ENCODE measurements at places on chromosomes 7 and 10.
A peak's percentile ranks its signal among the peaks of the same experiment; 100 is the strongest.

- ATAC-seq: no peak
These were observed 991.7 kb upstream of the KCND2 start for GRCh38 chr7:119281181-119281846.

DNA sequence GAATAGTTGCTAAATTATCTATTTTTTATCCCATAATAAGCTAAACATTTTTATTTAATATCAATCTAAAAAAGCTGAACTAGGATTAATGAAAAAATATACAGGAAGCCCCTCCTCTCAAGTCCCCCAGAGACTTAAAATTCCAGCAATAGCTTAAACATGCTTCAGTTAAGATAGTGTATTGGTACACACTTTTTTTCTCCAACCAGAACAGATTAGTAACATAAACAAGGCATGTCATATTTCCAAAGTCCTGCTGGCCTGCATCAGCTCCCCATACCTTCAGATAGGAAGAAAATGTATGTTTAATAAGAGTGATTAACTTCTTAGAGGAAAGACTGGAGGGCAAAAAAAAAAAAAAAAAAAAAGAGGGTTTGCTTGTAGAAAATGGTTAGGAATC is 7.1 kb downstream of the TBX20 start:
- ATAC-seq: no peak

- ATAC-seq: peak; percentile 0
These were observed 580 bp downstream of the EEPD1 start for GRCh38 chr7:36153571-36154097.

DNA sequence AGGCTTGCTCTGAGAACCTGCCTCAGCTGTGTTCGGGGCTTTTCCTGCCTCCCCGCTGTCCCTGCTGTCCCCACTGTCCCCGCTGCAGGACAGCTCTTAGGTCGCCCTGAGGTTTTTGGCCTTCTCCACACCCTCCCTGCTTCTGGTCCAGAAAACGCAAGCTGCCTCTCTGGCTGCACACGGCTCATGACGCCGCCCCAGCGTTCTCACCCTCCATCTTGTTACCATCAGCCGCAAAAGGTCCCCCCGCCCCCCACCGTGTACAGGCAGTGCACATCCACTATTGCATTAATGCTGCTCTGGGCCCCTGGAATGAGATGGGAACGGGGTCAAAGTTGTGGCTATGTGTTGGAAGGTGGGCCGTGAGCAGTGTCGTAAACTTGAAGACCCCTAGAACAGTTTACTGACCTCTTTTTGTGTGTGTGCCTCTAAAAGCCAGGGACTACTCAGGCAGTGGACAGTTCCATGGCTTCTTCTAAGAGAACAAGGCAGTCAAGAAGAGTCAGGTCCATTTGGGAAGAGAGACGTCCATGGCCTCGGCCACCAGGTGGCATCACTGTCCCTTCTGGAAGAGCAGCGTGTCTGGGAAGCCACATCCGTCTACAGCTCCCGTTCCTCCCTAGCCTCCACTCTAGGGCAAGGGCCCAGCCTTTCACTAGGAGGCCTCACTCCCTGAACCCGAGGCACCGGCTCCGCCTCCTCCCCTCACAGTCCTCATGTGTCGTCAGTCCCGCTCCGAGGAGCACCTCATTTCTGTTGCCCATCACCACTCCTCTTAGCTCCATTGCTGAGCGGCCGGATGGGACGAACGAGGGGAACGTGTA is 38.5 kb upstream of the MKRN1 start:
- ATAC-seq: peak; percentile 99

- ATAC-seq: no peak
These were observed 391.8 kb downstream of the CALN1 start for GRCh38 chr7:72020311-72020710.

- ATAC-seq: no peak
These were observed 74.9 kb downstream of the TES start for GRCh38 chr7:116285252-116285651.

All from SK-N-SH treated with all-trans-retinoic acid at 6 μM for 48 hours (cell line).